ENCODE measurements at places on chromosomes 11 and 22. TPM values are rescaled to one million over a fixed set of nuclear protein-coding genes. Genes with fewer than 3 reads are reported as not detected.

- ATAC-seq = no peak
These were observed 74.3 kb downstream of the BRD1 start for GRCh38 chr22:49753276-49753890.

GRCh38 chr11:132804258-132804657 lies 728.0 kb downstream of the OPCML start:
- no peak for ATAC-seq

DNA sequence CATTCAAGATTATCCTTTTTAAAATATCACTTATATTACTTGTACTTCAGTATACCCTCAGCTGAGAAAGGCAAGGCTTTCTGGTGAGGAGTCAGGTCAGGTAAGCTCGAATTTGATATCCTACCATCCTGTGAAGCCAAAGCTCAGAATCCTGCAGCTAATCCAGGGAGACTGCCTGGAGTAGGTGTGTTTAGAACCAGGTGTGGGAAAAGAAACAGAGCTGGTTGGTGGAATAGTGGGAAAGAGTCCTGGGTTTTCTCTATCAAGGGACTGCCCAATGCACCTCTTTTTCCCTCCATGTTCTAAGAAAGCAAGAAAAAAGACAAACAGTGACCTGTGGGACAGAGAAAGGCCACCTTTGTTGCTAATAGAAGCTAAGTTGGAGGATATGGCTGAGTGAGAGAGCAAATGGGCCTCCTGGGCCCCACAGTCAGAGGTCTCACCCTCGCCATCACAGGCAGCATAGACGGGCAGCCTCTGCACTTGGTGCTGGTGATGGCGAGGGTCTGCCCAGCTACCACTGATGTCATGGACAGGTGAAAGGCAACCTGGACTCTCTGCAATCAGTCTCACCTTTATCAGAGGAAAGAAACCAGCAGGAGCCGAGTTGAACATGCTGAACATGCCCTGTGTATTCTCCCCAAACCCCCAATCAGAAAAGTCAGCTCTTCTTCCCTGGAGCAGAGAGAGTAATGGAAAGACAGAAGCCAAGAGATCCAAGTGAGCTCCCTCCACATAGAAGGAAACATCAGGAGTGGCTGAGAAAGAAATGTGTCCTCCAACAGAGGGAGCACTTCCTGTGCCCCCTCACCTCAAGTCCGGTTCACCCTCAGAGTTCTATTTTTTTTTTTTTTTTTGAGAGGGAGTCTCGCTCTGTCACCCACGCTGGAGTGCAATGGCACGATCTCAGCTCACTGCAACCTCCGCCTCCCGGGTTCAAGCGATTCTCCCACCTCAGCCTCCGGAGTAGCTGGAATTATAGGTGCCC lies 491.3 kb downstream of the BUD13 start:
- ATAC-seq = no peak

Gene GRAP2
- 1.9 TPM for total RNA-seq

Gene PLAAT4
- 34.1 TPM for total RNA-seq

Gene HOATZ
- total RNA-seq = not detected

Gene HTR3A
- 0.54 TPM for total RNA-seq
